Fibroblast of skin of scalp (primary cell): ENCODE measurements at places on chromosomes 11 and 22.
A peak's percentile ranks its signal among the peaks of the same experiment; 100 is the strongest.

GRCh38 chr22:44357966-44358465 lies 45.3 kb upstream of the SHISAL1 start:
- DNase-seq = peak; percentile 44

DNA sequence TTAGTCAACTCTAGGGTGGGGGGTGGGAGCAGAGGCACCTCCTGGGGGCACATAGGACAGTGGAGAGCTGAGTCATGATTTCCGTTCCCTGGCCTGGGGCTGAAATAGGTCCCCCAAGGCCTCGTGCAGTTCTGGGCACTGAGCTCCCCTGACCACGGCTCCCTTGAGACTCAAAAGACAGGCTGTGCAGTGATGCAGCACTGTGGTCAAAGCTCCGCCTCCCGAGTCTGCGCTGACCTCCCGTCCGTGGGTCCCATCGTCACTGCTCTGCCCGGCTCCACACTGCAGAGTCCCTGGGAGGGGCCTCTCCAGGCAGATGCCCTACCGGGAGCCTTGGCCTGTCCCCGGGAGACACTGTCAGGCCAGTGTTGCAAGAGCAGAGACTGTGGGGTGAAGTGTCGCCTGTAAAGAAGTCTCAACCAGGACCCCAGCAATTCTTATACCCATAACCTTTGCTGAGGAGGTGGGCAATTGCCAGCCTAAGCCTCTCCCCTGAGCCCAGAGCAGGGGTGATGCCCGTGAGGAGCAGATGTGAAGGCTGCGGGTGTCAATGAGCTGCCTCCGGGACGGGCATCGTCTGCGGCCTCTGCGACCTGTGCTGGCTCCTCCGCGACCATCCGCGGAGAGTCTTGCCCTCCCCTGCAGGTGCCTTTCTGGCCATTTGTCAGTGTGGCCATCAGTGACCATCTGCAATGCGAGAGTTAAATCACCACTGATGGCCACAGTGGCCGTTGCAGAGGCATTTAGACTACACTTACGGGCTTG lies 877.3 kb downstream of the BRD1 start:
- peak; percentile 5 for DNase-seq

GRCh38 chr22:44158816-44159215 lies 21.9 kb upstream of the PARVG start:
- DNase-seq = no peak

- no peak for DNase-seq
Observed at GRCh38 chr11:2797121-2797711, 88.4 kb downstream of the CDKN1C start.

GRCh38 chr11:15840966-15841365 lies 515.4 kb downstream of the SOX6 start:
- DNase-seq = no peak

GRCh38 chr11:17197431-17197898 lies 10.3 kb downstream of the PIK3C2A start:
- DNase-seq = peak; percentile 32

- DNase-seq = no peak
Observed at GRCh38 chr22:43478621-43479300, 66.9 kb downstream of the MPPED1 start.

DNA sequence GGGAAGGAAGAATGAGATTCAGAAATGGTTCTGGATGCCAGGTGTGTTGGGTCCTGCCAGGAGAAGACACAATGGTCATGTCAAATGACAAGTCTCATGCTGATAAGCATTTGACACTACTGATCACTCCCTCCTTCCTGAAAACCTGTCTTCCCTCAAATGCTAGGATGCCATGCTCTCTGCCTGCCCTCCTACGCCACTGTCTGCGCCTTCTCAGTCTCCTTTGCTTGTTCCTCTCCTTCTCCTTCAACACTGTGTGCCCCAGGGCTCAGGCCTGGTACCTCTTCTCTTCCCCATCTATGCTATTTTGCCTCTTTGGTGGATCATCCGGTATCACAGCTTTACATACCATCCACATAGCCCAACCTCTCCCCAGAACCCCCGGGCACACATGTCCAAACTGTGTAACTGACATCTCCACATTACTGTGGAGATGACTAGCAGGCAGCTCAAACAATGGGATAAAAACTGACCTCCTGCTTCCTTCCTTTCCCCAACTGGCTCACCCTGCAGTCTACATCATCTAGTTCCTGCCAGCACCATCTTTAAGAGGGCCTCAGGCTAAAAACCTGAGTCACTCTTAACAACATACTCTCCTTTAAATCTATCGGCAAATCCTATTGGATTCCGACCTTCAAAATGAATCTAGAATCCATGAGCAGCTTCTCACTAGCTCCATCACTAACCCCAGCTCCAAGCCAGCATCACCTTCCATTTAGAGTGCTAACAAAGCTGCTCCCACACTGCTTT lies 8.2 kb downstream of the AP1B1 start:
- no peak for DNase-seq

DNA sequence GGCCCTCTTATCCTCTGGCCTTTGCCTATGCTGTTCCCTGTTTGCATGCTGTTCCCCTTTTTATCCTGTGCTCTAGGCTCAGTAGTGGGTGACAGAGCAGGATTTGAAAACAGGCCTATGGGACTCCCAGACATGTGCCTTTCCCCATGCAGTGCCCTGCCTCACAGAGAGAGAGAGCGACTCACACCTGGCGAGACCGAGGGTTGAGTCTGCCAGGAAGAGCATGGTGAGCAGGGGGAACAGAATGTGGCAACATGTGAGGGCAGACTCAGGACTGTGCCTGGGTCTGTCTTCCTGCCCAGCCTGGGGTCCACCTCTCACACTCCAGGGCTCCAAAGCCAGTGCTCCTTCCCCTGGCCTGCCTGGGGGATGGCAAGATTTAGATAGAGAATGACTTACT lies 75.0 kb downstream of the NFAM1 start:
- DNase-seq = no peak

DNA sequence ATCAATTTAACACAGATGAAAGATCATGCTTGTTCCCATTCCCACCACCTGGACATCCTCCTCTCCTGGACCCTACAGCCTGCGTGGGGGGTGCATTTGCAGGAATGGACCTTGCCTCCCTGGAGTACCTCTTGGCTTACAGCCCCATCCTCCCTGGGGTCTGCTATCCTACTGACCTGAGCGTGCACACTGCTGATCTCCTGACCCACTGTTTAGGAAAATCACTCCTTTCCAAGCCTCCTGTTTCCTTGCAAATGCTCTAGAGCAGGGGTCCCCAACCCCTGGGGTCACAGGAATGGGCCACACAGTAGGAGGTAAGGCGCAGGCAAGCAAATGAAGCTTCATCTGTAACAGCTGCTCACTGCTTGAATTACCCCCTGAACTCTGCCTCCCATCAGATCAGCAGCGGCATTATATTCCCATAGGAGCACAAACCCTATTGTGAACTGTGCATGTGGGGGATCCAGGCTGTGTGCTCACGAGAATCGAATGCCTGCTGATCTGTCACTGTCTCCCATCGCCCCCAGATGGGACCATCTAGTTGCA lies 88.2 kb upstream of the SEPTIN5 start:
- no peak for DNase-seq

GRCh38 chr11:110472858-110473257 lies 43.1 kb downstream of the FDX1 start:
- peak; percentile 39 for DNase-seq

GRCh38 chr11:122099374-122100036 lies 16.5 kb downstream of the BLID start:
- DNase-seq = peak; percentile 61

DNA sequence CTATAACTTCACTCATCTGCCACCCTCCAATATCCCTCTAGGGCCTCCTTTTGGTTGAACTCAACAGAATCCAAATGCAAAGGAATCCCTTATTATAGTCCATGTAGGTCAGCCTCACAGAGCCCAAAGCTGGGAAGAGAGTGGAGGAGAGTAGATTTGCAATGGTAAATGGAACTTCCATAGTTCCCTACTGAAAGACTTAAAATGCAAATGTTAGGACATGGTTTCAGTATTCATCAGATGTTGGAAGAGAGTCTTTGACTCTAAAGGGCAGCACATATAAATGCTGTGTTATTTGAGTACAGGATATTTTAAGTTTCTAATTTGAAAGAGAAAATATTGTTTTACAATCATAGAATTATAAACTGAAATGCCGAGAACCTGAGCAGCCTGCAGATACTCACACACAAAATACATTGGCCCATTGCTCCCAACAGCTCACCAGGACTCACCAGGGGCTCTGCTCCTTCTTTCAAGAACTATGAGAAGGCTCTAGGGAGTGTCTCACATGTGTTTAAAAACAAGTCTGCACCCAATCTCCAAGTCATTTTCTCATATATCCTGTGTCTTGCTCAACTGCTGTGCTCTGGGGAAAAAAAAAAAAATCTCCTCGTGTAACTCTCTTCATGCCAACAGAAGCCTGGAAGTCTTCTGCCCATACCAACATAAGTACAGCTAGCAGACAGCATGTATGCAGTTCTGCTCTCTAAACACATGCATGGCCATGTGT lies 39.6 kb downstream of the SYT9 start:
- no peak for DNase-seq

- DNase-seq = no peak
Observed at GRCh38 chr11:62682518-62682917, 3.6 kb upstream of the UBXN1 start.

GRCh38 chr11:93846411-93846810 lies 4.0 kb downstream of the VSTM5 start:
- peak; percentile 77 for DNase-seq

- peak; percentile 81 for DNase-seq
Observed at GRCh38 chr11:28228196-28228895, 120.2 kb downstream of the METTL15 start.

DNA sequence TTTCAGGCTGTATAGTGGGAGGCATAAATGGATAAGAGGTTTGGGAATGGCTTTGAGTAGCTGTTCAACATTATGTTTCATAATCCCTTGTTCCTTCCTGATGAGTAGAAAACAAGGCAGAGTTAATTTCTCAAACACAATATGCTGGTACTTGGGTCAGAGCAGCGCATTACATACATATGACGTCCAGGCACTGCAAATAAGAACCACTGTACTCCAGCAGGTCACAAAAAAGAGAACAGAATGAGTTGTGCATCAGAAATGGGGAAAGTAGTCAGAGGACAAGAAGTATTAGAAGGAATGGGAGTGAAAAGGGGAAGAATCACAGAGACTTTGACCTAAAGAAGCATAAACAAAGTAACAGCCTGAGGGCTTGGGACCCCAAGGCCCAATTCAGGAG lies 44.0 kb upstream of the RDX start:
- DNase-seq = no peak
